ENCODE measurements at places on chromosomes 6 and 20. TPM values are rescaled to one million over a fixed set of nuclear protein-coding genes. Genes with fewer than 3 reads are reported as not detected.

Gene C20orf144
- 0.33 TPM for polyA plus RNA-seq

GRCh38 chr6:139557547-139557946 lies 183.1 kb upstream of the CITED2 start:
- DNase-seq: no peak

DNA sequence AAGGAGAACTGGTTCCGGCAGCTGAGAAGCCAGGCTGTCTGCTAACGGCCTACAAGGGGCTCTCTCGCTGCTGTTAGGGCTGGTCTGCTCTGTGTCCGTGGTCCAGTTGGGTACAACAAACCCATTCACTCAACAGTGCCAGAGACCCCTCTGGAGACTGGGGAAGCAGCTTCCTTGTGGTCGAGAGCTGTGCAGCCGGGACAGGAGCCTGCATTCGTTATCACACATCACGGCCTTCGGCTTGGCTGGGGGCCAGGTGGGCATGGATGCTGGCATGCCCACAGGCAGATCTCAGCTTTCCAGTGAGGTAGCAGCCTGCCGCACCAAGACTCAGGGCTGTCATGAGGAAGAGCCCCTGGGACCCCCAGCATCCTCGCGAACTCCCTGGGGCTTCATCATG lies 124.7 kb downstream of the PREX1 start:
- DNase-seq: no peak

DNA sequence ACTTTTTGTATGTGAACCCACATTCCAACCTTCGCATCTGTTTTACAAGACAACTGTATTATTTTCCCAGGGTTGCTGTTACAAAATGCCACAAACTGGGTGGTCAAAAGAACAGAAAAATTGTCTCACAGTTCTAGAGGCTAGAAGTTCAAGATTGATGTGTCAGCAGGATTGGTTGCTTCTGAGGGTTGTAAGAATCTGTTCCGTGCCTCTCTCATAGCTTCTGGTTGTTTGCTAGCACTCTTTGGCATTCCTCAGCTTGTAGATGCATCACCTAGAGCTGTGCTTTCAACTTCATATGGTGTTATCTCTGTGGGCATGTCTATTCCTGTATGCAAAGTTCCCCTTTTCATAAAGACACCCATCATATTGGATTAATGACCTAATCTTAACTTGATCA lies 1067.2 kb downstream of the EPHA7 start:
- no peak for DNase-seq

DNA sequence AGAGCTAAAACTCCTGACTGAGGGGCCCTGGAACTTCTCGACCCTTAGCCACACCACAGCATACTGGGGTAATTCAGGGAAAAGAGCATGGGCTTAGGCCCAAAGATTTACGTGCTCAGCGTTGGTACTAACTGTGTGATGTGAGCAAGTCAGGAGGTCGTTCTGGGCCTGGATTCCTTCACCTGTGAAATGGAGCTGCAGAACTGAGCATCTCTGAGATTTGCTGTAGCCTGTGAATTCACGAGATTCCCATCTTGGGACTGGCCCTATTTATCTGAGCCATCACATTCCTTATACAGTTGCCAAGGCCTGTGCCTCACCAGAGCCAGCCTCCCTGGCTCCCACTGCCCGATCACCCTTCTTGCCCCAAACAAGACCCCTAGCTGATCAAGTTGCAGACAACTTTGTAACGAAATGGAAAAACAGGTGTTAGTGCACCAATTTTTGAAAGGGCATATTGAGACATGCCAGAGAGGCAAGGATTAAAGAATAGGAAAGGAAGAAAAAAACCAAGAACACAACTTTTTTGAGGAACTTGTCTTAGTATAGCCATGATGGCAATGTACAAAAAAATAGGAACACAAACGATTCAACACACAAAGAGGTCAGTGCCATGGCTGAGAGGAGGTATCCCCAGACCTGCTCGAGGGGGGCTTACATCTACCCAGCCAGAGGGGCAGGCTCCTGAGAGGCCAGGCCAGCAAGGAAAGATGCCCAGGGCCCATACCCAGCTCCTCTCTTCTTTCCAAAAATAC lies 323.0 kb upstream of the JARID2 start:
- no peak for DNase-seq

DNA sequence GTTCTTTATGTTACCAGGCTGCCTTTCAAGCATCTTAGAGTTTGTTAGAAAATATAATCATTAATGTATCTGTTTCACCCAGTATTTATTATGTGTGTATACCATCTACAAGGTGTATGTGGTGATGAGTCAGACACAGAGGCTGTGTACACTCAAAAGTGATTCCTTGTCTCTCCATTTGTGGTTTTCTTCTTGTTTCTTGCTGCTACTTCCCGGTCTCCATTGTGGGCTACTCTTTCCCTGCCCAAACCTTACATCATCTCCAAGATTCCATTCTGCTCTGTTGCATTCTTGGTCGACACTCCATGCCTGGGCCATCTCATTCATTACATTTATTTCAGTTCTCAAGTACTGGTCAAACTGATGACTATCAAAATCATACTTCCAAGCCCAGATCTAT lies 182.2 kb upstream of the STXBP5 start:
- DNase-seq: no peak

DNA sequence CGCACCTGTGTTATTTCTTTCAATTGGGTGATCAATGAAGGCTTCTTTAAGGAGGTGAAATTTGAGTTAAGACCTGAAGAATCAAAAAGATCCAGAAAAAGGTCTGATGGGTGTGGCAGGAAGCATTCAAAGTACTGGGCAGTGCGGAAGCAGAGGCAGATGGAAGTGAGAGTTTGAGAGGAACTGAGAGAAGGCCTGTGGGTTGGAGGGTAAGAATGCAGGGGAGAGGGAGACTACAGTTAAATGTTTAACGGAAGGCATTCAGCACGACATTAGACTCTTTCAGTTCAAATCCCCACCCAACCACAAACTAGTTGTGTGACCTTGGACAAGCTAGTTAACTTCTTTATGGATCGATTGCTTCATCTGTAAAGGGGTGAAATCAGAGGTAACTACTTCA lies 50.5 kb upstream of the GCM1 start:
- DNase-seq: no peak

- DNase-seq: no peak
Observed at GRCh38 chr6:89464295-89464694, 31.3 kb downstream of the ANKRD6 start.

GRCh38 chr6:35603326-35604202 lies 85.2 kb downstream of the FKBP5 start:
- no peak for DNase-seq

DNA sequence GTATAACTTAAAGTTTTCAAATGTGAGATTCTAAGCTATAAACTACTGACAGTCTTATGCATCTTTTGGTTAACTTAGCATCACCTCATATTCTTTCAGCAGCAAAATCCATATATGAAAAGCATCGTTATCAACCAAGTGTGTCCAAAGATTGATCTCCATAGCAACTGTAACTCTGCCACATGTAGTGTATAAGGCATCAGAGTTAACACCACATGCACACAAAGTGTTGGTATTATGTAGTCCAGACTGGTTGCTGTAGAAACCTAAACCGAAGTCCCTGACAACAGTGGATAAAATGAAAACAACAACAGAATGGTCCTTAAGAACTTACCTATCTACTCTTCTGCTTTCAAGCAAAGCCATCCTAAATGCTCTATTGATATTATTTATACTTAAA lies 39.6 kb downstream of the PDSS2 start:
- no peak for DNase-seq

DNA sequence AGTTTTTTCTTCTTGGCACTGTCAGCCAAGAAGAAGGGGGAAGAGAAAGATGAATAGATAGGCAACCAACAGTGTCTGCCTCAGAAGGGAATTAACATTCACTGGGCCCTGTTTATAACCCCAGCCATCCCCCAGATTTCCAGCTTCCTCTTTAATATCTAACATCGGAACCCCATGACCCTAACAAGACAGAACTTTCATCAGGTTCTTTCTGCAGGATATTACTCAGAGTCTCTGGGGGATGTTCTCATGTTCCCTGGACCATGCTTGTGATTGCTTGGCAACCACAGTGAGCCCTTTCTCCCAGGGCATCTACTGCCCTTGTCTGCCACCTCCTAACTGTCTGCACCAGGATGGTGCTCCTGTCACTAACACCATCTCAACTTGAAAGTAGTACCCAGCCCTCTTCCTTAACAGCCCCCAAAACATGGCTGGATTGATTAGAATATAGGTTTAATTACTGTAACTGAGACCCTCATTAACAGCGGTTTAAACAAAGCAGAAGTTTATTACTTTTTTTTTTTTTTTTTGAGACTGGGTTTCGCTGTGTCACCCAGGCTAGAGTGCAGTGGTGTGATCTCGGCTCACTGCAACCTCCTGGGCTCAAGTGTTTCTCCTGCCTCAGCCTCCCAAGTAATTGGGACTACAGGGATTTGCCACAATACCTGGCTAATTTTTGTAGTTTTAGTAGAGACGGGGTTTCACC lies 12.0 kb upstream of the PTPN1 start:
- DNase-seq: no peak

Gene EDN3
- 3.7 TPM for polyA plus RNA-seq

DNA sequence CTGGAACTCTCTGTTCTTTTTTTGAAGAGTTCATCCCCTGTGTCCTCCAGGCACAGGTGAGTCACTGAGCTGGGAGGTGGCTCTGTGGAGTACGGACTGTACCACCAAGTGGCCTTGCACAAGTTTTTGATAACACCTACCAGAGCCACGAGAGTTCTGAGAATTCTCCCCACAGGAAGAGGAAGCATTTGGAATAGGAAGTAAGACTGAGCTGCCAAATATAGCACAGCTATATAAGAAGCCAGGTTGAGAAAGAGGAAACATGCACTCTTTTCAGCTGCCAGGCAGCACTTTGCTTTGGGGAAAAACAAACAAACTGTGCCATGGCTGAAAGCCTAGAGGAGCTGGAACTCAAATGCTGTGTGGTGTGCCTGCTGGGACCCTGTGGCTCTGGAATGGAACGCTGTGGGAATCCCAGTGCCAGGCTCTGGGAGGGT lies 70.8 kb upstream of the RIPOR2 start:
- no peak for DNase-seq

DNA sequence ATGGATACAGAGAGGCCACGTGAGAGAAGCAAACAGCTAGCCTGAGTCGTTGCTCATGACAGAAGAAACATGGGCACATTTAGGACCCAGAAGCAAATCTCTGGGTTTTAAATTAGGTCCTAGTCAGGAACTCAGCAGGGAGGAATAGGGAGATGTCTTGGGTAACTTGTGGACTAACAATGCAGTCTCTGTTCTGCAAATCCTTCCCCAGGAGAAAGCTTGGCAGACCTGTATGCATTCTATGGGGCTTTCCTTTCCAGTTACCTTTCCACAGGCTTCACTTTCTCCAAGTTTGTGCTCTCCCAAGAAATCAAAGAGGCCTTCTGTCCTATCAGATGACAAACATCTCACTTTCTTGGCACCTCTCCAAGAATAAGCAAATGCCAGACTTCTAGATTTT lies 47.2 kb upstream of the PLCB4 start:
- DNase-seq: no peak

GRCh38 chr6:56851541-56852259 lies 103.2 kb upstream of the BEND6 start:
- peak; percentile 80 for DNase-seq

Gene ISM1
- 4.3 TPM for polyA plus RNA-seq

Gene BANF2
- polyA plus RNA-seq: 0.38 TPM

DNA sequence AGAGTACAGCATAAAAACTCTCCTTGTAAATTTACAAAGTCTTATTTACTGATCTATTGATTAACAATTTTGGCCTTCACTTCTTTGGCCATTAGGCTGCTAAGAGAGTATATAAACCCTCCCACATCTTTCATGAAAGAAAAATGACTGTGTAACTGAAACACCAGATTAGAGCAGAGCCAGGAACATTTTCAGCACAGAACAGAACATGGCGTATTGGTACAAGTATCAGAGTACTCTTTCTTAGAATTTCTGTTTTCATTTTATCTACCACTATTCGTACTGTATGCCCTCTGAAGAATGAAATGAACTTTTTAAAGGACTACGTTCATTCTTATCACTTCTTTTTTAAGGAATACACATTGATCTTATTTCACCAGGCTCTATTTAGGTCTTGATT lies 550.2 kb downstream of the ADGRB3 start:
- no peak for DNase-seq
